Cortex of kidney (tissue), 1 donor: ENCODE measurements at places on chromosomes 4 and X.

DNA sequence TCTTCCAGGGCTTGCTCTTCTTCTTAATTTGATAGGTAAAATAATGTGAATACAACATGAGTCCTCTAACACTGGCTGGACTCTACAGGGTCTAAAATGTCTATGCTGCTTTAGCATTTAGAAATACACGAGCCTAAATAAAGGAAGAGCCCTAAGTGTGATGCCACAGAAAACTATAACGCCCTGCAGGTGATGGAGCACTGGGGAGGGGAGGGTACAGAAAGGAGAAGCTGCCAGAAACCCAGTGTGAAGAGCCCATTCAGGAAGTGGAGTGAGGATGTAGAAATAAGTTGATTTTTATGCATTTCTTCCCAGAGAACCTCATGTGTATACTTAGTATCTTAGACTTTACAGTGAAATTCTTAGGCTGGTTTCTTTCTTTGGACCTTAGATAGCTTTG is 83.4 kb downstream of the TNIP2 start:
- DNase-seq = no peak

DNA sequence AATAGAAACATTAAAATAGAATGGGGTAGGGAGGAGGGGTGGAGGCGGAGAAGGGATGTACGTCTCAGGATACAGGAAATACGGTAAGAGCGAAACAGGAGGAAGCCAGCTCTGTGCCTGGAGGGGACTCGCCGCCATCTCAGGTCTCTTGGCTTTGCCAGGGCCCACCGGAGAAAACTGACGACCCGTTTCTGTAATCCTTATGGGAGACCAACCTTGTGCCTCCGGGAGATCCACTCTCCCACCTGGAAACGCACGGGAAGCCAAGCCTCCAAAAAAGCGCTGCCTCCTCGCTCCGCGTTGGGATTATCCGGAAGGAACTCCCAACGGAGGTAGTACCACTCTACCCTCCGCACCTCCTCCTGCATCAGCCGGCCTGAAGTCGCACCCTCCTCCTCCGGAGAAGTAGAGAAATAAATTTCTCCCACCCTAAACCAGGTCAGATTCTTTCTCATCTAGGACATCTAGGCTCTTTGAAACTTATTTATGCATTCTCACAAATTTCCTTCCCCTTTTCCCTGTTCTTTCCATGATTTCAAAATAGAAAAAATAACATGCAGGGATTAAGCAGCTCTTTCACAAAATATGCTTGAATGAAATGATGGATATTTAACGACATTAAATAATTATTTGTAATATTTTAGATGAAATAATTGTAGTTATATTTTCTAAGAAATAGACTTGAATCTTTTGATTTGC is at the start of gene NBDY:
NBDY (plus strand) TSS at position 92 of the 699 bp plus-strand sequence; CDS start at position 203, 111 bp downstream.
- no peak for DNase-seq

DNA sequence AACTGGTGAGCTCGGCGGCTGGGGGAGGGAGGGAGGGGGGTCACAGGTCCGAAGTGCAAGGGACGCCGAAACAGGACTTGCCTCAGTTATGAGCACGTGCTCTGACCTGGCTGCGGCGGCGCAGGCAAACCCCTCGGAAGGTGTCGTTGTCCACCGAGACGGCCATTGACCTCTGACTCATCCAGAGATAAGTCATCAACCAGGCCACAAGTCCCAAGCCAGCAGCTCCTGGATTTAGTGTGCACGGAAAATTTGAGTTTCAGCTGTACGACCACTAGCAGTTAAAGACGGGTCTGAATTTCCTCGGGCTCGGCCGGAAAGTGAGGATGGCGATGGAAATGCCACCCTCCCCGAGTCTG is 674 bp downstream of the SH3D19 start:
- peak; percentile 23 for DNase-seq

GRCh38 chr4:175951794-175952193 is 113.8 kb upstream of the WDR17 start:
- DNase-seq = no peak

DNA sequence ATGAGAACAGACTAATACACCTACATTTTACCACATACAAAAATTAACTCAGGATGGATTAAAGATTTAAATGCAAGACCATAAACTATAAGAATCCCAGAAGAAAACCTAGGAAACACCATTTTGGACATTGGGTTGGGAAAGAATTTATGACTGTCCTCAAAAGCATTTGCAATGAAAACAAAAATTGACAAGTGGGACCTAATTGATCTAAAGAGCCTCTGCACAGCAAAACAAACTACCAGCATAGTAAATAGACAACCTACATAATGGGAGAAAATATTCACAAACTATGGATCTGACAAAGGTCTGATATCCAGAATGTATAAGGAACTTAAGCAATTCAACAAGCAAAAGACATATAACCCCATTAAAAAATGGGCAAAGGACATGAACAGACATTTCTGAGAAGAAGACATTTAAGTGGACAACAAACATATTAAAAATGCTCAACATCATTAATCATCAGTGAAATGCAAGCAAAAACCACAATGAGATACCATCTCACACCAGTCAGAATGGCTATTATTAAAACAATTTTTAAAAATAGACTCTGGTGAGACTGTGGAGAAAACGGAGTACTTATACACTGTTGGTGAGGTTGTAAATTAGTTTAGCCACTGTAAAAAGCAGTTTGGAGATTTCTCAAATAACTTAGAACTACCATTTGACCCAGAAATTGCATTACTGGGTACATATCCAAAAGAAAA is 221.7 kb upstream of the DIPK2B start:
- DNase-seq = no peak

- DNase-seq = no peak
Measured at GRCh38 chr4:170083541-170083940, 6.2 kb downstream of the AADAT start.

DNA sequence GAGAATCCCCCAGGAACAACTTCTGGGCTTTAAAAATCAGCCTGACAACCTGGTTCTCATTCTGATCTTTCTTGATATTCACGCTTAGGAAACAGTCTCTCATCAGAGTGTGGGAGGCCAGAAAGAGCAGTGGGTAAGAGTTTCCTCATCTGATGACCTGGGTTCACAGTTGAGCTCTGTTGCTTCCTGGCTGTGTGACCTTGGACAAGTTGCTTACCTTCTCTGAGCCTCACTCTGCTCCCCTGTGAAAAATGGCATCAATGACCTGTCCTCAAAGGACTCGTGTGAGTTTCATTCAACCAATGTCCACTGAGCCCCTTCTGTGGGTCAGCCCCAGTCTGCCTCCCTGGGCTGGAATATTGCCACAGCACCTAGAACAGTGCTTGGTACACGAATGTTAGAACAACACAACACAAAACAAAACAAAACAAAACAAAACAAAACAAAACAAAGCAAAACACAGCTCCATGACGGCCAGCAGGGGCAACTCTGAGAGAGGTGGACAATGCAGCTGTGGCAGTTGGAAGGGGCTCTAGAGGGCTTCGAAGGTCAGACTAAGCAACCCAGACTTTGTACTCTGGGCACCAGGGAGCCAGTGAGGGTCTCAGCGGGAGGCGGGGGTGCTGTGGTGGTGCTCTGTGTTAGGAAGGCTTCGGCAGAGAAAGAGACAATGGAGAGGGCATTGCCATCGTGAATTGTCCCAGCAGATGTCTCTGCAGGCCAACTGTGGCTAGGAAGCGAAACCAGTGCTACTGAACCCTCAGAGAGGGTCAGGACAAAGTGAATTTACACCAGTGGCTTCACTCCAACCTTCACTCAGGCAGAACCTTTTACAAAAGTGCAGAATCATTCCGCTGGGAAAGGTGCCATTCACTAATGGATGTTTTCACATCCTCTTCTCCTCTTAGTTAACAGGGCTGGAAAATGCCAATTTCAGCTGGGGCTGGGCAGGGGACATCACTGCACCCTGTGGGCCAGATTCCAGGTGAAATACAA is 14.3 kb upstream of the C4orf50 start:
- DNase-seq = no peak
